ENCODE measurements at places on chromosomes 4 and X. TPM values are rescaled to one million over a fixed set of nuclear protein-coding genes. Genes with fewer than 3 reads are reported as not detected.

The EOLA2 gene
- 20.1 TPM for total RNA-seq

The CNKSR2 gene
- total RNA-seq = 3.3 TPM

GRCh38 chr4:133355633-133356032 lies 206.5 kb downstream of the PCDH10 start:
- H3K4me3 ChIP-seq = no peak overlapping the region
- no peaks in the 10 kb centered on the region for H3K36me3 ChIP-seq
- no peak for DNase-seq
- H3K27ac ChIP-seq = no peak overlapping the region

The HTRA3 gene
- 49.6 TPM for total RNA-seq
